Colonic mucosa (tissue), 4 donors: ENCODE measurements at places on chromosomes 7 and 10. TPM values are rescaled to one million over a fixed set of nuclear protein-coding genes. Genes with fewer than 3 reads are reported as not detected.

- DNase-seq, result no peak
Observed at GRCh38 chr10:112750427-112751167, 199.4 kb upstream of the TCF7L2 start.

DNA sequence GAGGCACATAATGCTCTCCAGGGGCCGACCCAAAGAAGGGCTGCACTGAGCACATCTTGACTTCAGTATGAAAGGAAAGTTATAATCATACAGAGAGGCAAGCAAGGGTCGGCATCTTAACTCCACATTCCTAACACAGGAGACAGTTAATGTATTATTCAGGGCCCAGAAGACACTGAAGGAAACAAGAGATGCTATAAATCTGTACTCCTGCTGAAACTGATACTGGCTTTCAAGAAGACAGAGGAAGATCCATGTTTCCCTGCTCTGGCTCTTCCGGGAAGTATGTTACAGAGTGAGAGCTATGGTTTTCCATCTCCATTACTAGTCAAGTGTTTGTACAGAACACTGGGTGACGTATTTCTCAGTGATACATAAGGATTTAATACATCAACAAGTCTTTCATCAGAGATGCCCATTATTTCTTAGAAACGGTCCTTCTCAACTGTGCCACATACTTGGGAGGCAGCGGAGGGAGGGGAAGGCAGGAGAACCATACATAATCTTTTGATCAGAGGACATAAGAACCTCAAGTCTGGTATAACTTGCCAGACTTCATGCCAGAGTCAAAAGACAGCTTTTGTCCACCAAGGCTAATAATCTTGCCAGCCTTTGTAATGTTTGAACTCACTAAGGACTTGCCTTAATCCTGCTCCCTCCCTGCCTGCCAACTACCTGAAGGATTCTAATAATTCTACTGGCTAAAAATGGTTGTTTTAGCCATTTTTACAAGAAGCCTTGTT lies 58.1 kb downstream of the ENO4 start:
- no peak for DNase-seq

DNA sequence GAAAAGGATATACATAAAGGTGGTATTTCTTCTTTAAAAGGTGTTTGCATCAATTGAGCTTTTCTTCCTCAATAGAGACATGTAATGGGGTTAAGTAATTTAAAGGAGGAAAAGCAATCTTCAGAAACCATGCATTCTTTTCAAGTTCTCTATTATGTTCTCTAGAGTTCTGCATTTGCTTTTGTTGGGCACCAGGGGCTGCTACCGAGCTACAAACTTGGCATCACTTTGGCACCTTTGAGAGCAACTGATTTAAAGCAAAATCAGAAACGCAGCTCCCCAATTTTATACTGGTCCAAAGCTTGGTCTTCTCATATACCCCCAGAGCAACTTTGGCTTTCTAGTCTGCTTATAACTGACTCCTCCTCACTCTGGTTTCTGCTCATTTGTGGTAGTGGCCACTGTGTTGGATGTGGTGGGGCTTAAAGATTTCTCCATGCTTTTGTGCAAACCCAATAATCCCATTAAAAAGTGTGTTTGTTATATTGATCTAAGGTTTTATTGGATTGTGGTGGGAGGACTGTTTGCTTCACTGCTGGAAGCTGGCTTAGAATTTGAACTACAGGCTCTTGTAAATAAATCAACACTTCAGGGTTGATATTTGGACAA lies 712.1 kb downstream of the PHTF2 start:
- DNase-seq, result no peak

GRCh38 chr10:36630267-36630666 lies 495.1 kb upstream of the ANKRD30A start:
- DNase-seq, result no peak

GRCh38 chr10:130027716-130028464 lies 63.8 kb upstream of the EBF3 start:
- no peak for DNase-seq

GRCh38 chr10:116510565-116510964 lies 35.2 kb upstream of the PNLIP start:
- DNase-seq, result no peak

DNA sequence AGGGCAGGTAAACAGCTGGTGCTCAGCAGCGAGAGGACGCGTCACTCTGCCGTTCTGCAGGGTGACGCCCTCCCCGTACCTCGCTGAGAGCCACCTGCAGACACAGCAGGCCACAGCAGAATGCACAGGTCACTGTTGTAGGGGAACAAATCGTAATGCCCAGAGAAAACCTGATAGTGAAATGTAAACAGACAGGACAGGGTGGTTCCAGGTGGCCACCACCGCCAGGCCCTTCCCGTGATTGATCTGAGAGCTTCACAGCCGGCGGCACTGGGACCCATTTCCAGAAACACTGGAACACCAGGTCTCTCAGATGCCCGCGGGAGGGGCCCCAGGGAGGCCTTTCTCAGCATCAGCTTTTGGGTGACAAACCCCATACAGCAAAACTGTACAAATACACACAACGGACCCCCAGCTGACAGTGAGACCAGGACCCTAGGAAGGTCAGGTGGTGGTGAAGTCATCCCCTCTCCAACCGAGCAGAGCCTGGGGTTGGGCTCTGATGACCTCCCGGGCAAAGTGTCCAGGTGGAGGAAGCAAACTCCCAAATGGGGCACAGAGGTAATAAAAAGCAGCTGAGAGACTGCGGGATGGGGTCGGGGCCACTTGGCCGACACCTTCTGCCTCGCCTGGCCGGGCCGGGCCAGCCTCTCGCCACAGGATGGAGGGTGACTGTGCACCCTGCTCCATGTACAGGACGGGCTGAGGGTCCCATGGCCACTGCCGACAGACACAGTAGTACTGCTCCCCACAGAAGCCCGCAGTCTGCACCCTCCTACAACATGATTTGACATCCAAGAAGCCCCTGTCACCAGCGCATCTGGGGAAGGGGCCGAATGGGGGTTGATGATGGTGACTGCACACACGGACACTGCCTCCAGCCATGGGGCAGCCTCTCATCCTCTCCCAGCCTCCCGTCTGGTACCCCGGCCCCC lies 4.6 kb downstream of the BHLHA15 start:
- no peak for DNase-seq

The CYP2C19 gene
- 1.9 TPM for total RNA-seq
